ENCODE measurements at places on chromosomes 5 and 9.

GRCh38 chr5:64417390-64417789, 88.4 kb upstream of the RGS7BP start:
- DNase-seq, result no peak

- no peak for DNase-seq
Measured at GRCh38 chr5:160660132-160660531, 191.9 kb downstream of the ATP10B start.

DNA sequence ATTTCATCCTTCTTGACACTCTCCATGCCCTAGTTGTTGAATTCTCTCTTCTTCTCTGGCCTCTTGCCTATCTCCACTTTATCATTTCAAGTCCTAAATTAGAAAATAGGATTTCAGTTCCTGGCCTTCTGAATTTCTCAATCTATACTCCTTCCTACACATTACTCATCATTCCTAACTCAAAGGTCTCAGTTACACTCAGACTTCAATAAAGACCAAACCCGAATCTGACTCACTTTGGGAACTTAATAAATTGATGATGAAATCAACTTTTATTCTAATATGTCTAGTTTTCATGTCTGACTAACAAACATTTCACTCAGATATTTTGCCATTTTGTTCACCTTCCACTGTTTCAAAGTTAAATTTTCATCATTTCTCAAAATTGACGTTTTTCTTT, 113.6 kb upstream of the TSLP start:
- DNase-seq, result peak; percentile 22

GRCh38 chr5:58009754-58010153, 450.1 kb downstream of the PLK2 start:
- no peak for DNase-seq

- peak; percentile 70 for DNase-seq
Measured at GRCh38 chr9:131773911-131774379, 34.1 kb upstream of the RAPGEF1 start.

- DNase-seq, result no peak
Measured at GRCh38 chr5:12837592-12837991, 933.3 kb upstream of the CTNND2 start.

DNA sequence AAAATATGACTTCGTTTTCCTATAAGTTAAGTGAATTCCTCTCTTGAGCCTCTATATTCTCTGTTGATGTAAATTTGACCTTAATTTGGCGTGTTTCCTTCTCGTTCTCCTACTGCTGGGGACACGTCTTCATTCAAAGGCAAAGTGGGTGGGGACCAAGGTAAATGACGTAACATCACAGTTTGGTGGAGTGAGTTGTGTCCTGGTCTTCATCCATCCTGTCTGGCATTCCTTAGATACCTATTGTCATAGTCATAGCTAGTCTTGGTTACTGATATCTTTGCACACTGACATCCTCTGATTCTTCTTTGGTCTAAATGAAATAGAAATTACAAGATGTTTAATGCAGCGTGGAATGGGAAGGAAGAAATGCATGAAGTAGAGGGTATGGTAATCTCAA, 108.5 kb downstream of the NNT start:
- peak; percentile 62 for DNase-seq

DNA sequence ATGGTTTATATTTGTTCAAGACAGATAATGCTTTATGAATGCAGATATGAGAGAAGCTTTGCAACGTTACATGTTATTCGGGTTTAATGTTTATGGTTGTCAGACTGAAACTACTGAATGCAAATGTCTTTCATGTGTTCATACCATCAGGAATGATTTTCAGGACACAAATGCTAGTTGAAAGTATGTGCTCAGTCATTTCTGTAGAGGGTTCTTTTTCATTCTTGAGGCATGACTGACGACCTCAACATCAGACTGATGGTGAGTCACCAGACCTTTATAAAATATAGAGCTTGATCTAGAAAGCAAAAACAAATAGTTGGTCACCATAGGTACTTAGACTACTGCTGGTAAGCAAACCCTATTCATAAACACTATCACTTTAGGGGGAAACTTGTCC, 287.3 kb upstream of the NUDT12 start:
- DNase-seq, result peak; percentile 96

- no peak for DNase-seq
Measured at GRCh38 chr5:82674671-82675070, 396.5 kb upstream of the RPS23 start.

DNA sequence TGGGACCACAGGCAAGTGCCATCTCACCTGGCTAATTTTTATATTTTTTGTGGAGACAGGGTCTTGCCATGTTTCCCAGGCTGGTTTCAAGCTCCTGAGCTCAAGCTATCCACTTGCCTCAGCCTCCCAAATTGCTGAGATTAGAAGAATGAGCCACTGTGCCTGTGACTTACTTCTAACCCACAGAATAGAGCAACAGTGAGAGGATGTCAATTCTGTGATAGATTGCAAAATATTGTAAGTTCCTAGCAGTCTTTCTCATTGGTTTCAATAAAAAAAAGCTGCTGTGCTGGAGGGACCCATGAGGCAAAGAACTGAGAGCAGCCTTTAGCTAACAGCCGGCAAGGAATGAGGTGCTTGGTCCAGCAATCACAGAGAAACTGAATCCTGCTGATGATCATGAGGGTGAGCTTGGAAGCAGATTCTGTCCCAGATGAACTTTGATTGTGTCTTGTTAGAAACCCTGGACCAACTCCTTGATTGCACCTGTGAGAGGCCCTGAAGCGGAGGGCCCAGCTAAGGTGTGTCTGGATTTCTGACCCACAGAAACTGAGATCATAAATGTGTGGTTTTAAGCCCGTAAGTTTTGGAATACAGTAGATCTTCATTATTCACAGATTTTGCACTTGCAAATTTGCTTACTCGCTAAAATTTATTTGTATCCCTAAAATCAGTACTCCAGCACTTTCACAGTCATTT, 149.7 kb downstream of the GCNT1 start:
- DNase-seq, result no peak

- DNase-seq, result peak; percentile 93
Measured at GRCh38 chr5:74251141-74252035, 389.1 kb downstream of the ENC1 start.

DNA sequence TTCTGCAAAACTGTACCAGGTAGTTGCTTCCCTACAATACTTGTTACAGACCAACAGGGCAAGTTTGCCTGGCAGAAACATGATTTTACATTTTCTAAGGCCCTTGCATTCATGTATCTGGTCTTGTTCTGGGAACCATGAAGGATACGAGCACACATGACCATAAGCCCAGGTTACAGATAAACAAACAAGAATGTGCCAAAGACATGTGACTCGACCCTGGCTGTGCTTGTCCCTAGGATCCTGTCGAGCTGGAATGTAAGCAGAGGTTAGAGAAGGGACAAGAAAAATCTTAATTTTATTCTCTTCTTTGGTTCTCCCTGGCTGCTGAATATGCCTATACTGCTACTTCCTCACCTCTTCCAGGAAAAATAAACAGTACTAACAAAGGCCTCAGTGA, 32.5 kb downstream of the PTCH1 start:
- no peak for DNase-seq

GRCh38 chr9:29449306-29449705, 1876.0 kb upstream of the C9orf72 start:
- no peak for DNase-seq

- no peak for DNase-seq
Measured at GRCh38 chr9:37424686-37425297, 2.3 kb downstream of the GRHPR start.

DNA sequence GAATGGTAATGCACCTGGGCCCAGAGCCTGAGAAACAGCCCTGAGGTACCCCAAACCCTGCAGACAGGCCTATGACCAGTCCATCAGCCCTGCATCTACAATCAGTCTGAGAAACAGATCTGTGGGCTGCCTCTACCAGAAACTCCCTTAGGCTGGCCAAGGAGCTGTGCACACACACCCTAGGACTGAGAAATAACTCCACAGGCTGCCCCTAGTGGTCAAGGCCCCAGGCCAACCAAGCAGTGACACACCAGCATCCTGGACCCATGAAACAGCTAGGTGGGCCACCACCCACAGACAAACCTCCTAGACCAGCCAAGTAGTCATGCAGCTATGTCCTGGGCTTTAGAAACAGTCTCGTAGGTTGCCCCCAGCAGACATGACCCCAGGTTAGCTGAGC, 253.6 kb upstream of the VLDLR start:
- no peak for DNase-seq

DNA sequence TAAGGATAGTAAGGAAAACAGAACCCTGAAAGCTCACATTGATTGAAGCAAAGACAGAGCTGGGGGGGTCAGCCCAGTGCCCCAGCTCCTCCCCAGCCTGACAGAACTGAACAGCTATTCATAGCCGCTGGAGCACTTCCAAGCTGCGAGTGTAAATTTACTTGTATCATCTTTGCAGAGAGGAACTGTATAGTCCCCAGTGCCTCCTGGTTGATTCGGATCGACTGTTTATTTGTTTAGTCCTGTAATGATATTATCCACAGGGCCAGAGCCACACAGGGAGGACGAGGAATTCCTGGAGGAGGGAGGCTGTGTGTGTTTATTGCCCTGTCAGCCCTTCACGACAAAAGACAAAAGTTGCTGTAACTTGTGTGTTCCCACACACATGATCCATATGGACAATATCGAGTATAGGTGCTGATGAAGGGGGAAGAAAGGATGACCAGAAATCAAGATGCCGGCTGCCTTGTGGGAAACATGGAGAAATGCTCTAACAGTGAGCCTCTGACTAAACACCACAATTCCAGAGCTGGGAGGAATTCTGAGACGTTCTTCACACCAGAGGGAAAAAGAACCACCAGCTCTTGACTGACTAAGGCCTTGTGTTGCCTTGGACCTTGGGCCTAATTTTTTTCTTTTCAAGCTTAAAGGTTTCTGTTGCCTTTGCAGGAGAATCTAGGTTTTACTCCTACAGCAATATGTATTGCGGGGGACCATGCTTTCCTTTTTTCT, 31.1 kb downstream of the FOXD1 start:
- DNase-seq, result peak; percentile 75

DNA sequence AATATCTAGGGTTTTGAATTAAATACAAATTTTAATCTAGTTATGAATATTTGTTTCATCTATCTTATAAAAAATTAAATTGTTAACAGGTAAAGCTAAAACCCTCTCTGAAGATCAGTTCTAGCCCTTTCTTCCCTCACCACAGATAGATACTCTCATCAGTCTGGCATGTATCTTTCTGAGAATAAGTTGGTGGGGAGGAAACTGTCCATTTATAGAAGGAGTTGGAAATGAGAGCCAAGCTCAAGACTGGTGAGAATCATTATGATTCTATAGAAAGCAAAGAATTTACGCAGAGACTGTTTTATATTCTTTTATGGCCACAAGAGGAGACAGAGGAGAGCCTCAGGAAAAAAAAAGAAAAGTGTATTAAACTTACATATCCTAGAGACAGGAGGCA, 59.0 kb downstream of the STARD4 start:
- peak; percentile 69 for DNase-seq

- no peak for DNase-seq
Measured at GRCh38 chr5:100709771-100710170, 174.6 kb downstream of the FAM174A start.

DNA sequence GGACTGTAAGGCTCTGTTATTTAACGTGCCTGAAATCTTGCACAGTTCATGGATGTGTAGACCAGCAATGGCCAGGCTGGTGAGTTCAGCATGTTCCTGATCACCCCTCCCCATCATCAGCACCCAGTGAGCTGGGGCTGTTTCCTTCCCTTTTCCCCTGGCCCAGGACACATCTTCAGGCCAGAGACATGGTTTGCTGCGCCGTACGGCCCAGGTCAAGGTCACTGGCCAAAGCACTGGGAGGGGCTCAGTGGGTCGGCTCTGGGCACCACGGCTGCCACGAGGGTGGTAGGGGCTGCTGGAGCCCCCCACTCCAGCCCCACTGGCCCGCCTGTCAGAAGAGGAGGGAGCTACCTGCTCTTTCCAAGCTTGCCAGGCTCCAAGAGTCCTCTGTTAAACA, 55.9 kb downstream of the SEMA4D start:
- DNase-seq, result no peak

DNA sequence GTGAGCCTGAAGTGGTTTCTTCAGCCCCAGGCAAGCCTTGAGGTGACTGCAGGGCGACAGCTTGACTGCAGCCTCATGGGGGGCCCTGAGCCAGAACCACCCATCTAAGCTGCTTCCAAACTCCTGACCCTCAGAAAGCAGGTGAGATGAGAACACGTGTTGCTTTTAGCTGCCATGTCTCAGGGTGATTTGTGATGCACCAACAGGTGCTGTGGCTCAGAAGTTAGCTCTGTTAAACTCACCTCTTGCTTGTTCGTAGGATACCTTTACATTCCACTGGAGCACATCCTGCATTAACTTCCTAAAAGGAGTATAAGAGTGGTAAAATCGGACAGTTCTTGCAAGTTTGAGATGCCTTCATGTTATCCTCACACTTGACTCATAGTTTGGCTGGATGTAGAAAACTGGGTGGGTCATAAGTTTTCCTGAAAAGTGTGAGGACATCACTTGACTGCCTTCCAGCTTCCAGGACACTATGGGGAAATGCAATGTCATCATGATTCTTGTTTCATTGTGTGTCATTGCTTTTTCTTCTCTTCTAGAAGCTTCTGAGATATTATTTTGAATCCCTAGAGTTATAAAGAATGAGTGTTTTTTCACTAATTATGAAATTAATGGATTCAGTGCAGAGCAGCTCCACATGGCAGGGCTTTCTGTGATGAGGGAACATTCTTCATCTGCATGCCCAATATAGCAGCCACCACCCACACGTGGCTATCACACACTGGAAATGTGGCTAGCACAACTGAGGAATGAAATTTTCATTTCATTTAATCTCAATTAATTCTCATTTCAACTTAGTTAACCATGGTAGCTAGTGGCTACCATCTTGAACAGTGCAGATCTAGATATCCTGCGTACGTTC, 92.3 kb downstream of the HSD17B3 start:
- peak; percentile 77 for DNase-seq

GRCh38 chr5:178385496-178385890, 152.9 kb upstream of the PHYKPL start:
- DNase-seq, result peak; percentile 64

DNA sequence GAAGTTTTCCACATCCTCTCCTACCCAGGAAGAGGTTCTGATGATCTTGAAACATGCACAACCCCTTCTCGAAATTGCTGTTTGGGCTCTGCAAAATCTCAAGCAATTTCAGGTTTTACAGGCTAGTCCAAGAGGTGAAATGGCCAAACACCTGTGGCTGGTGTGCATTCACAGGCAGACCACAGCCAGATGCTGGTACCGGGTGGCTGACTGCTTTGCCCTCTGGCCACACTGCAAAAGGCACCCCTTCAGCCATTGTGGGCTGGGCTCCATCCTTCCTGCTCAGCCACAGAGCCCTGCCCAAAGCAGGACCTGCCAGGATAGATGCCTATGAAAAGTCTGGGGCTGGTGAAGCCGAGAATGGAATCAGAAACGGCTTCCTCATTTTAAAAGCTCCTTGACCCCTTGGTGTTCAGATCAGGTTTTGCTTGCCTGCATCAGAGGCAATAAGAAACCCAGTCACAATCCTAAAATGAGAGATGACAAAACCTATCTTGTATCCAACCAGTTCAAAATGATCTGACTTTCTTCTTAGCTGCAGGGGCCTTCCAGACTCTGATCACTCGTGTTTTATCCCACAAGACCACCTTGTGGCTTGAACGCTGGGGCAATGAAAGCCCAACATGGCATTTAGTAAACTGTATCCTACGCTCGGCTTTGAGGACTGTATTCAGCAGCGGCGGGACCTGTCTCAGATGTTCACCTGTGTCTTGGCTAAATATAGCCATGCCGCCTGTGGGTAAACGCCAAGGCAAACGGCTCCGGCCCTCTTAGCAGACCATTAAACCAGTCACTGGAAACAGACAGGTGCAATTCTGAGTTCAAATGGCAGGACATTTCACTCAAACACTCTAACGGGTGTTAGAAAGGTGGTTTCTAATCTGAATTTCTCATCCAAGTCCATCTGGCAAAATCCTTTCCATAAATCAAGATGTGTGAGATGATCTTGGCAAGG, 49.6 kb downstream of the EPB41L4B start:
- DNase-seq, result no peak

GRCh38 chr5:136992796-136993489, 506.2 kb downstream of the SPOCK1 start:
- no peak for DNase-seq

Data from fibroblast of skin of back (primary cell).